Left lung (tissue), 14 donors: ENCODE measurements at places on chromosomes 1 and 21. TPM values are rescaled to one million over a fixed set of nuclear protein-coding genes. Genes with fewer than 3 reads are reported as not detected.

GRCh38 chr1:219900201-219900600 lies 28.2 kb downstream of the SLC30A10 start:
- no peak for DNase-seq

DNA sequence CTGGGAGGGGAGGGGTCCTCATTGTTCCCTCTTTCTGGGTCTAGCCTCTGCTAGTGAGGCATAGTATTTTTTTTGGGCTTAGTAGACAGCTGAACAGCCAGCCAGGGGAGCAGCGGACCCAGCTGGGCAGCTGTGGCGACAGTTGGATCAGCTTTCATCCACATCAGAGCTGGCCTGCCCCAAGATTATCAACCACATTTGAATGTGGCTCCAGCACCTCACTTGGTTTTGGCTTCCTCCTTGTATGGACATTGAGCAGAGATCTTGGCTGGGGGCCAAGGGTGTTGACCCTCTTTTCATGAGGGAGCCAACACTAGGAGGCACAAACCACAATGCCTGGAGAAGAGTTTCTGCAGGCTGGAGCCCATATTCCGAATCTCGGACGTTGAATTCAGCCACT lies 25.0 kb downstream of the WNT4 start:
- DNase-seq = no peak

- DNase-seq = no peak
Observed at GRCh38 chr1:193014400-193014799, 44.8 kb downstream of the UCHL5 start.

DNA sequence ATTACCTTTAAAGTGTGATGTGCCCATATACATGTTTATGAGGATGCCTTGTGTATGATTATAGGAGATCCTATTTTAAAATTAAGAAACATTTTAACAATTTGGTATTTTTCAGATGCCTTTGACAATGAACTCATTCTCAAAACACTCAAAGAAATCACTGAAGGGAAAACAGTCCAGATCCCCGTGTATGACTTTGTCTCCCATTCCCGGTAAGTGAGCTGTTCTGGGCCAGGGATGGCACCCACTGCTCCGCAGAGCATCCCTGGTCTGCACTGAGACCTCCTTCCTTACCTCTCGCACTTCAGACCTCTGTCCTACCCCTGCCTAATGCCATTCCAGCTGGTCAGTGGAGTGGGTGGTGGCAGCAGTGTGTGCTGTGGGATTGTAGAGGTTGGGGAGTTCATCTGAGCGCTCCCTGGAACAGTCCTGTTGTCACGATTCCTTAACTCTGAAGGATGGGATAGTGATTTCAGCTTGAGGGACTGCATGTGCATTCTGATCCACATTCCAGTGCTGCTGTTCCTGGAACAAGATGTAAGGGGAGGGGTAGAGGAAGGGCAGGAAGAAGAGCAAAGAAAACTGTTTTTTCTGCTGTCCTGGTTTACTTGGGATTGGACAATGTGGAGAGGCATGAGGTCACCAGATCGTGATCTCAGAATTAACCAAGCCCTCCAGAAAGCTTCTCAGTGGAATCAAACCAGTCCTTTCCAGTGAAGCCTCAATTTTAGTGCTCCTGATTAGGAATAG lies 63.9 kb downstream of the UCK2 start:
- DNase-seq = no peak

DNA sequence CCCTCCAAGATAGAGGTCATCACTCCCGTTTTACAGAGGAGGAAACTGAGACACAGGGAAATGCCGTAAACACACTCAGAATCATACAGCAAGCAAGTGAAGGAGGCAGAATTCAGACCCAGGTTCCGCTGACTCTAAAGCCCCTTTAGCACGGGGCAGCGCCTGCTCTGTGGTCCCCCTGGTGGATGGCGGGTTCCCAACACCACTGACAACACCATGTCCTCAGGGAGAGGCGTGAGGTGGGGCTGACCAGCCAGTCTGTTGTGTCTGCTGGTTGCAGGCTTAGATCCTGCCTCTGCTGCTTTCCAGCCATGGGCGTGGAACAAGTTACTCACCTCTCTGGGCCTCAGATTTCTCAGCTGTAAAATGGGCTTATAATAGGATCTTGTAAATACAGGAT lies 617.3 kb downstream of the MATN1 start:
- no peak for DNase-seq

- no peak for DNase-seq
Observed at GRCh38 chr1:115062542-115063004, 26.7 kb downstream of the TSPAN2 start.

Gene WNT4
- 3.4 TPM for polyA plus RNA-seq

Gene FAM89A
- 16.1 TPM for polyA plus RNA-seq

GRCh38 chr1:217494767-217495166 lies 136.1 kb downstream of the GPATCH2 start:
- DNase-seq = no peak

Gene NOS1AP
- polyA plus RNA-seq = 3.4 TPM

DNA sequence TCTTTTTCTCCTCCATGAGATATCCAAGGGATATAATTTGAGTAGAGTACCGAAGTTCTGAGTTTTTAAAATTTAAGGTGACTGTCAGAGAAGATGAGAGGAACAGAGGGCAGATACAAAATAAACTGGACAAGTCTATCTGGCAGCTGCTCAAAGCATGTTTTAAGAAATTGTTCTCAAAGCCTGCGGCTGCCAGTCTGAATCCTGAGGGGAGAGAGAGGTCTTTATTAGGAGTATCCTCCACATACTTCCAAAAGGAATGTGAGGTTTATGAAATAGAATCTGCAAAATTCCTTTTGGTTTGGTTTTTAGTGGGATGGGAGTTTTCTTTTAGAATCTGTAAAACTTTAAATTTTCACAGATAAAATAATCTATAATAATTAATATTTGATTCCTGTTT lies 41.3 kb downstream of the TTC13 start:
- DNase-seq = peak; percentile 3

DNA sequence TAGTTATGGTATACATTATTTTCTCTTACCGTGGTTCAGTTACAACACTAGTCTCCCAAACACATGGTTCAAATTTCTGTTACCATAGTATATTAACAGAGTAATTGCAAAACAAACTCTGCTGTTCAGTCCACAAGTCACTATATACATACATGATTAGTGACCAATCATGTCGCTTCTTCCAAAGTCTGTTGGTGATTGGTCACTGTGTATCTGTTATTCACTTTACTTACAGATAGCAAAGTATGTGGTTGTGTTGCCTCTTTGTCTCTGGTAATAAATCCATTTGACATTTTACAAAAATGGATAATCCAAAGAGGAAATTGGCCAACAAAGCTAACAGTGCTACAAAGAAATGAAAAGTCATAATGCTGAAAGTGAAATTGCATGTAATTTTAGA lies 107.2 kb downstream of the RABGAP1L start:
- DNase-seq = peak; percentile 10

DNA sequence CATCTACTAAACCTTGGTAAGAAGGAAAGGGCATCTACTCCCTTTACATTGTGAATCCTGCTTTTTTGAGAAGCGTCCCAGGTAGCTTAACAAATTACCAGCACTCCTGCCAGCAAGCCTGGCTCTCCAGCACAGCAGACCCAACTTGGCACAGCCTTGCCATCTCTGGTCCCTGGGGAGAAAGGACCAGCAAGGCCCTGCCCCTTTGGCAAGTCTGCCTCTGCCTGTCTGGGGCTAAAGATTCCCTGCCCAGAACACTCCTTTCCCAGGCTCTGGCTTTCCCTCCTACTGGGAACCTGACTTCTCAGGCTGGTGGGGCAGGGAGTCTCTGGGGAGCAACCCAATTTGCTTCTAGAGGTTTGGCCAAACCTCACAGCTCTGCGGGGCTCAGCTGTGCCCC lies 68.5 kb downstream of the ATP2B4 start:
- no peak for DNase-seq

Gene CD58
- 14.0 TPM for polyA plus RNA-seq

GRCh38 chr1:30109853-30110252 lies 613.5 kb downstream of the MATN1 start:
- DNase-seq = no peak

GRCh38 chr1:17828991-17829390 lies 73.9 kb downstream of the ACTL8 start:
- no peak for DNase-seq

- no peak for DNase-seq
Observed at GRCh38 chr21:44275041-44275440, 10.6 kb upstream of the AIRE start.

Gene CYP4A11
- polyA plus RNA-seq = 0.62 TPM

- DNase-seq = no peak
Observed at GRCh38 chr1:211601159-211601558, 22.2 kb upstream of the SLC30A1 start.

GRCh38 chr1:67811781-67812180 lies 21.5 kb downstream of the GNG12 start:
- peak; percentile 49 for DNase-seq
